Stimulated activated CD4-positive, alpha-beta T cell treated with anti-CD3 and anti-CD28 coated beads, TNF-alpha, amount 100 ng/mL, for 1 hour (primary cell): ENCODE measurements at places on chromosomes 1 and 21.

DNA sequence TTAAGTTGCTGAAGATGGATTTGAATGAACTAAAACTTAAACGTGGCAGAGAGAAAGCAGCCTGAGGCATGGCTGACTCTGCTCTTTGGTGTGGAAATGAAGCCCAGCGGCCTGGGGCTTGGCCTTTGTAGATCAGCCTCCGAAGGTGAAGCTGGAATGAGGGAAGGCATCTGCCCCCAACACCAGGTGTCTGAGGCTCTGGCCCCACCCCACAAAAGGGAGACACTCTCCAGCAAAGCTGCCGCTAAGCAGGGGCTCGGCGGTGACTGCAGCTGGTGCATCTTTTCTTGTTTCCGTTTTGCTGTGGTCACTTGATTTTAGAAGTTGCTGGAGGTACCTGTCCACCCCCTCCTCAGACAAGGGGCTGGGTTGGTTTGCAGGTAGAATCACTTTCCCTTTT lies 38.2 kb upstream of the NID1 start:
- DNase-seq, result no peak

- DNase-seq, result no peak
Measured at GRCh38 chr1:110160538-110161100, 10.3 kb downstream of the SLC6A17 start.

DNA sequence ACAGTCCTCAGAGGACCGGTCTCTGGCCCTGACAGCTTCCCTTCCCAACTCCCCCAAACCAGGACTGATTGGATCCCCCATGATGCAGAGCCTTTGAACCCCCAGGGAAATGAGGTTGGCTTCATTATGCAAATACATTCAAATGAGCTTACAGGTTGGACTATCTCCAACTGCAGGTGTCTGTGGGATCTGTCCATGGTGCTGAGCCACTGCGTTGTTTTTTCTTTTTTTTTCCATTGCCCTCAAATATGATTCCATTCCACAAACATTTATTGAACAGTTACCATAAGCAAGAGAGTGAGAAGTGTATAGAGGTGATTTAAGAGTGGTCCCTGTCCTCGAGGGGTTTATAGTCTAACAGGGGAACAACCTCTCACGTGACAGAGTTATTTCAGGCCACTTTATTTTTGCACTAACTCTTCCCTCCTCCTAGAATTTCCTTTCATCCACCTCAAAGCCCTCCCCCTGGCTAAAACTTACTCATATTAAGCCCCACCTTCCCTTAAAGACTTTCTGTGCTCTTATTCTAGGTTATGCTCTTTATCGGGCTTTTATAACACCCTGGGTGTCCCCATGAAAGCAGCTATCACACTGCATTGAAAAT lies 21.9 kb downstream of the DLGAP3 start:
- DNase-seq, result no peak

DNA sequence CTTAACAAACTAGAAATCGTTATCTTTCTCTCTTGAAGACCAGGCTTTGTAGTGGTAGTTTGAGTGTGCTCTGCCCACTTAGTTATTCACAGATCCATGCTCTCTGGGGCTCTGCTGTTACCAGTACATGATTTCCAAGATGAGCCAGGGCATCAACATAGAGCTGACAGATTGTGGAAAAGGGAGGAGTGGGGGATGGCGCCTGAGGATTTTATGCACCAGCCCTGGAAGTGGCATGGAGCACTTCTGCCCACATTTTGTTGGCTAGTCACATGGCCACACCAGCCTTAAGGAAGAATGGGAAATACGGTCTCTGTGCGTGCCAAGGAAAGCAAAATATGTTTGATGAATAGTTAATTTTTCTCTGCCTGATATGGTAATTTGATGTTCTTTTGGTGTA lies 18.2 kb downstream of the TSNAX start:
- DNase-seq, result no peak

- peak; percentile 19 for DNase-seq
Measured at GRCh38 chr1:32753532-32754316, 51.2 kb upstream of the SYNC start.
